ENCODE measurements at places on chromosomes 5 and 9.

GRCh38 chr9:97479496-97480159 lies 21.8 kb upstream of the TMOD1 start:
- DNase-seq = no peak

GRCh38 chr5:24525414-24525813 lies 119.4 kb downstream of the CDH10 start:
- DNase-seq = no peak

GRCh38 chr9:123407217-123407851 lies 51.3 kb downstream of the CRB2 start:
- DNase-seq = no peak

DNA sequence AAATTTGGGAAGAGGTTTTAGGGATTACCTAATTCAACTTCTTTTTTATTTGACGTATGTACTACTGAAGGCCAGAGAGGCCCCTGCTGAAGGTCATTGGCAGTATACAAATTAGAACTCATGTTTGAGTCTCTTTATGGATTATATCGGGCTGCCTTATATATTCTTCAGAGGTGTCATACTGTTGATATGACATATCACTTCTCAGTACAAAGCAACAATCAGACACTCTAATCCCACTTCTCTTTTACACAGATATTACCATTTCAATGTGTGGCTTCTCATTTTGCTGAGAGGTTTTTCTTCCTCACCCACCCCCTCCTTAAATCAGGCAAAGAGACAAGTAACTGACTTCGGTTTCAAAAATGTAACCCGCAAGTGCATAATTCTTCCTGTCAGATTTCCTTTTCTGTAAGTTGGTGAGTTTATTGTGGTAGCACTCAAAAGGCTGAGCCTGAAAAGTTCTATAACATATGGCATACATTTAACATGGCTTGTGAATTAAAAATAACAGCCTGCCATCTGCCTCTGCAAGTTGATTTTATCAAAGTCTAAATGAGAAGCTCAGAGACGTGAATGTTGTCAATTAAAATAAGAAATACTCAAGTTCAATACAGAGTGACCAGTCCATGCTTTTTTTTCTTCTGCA lies 163.6 kb upstream of the RORB start:
- DNase-seq = no peak

DNA sequence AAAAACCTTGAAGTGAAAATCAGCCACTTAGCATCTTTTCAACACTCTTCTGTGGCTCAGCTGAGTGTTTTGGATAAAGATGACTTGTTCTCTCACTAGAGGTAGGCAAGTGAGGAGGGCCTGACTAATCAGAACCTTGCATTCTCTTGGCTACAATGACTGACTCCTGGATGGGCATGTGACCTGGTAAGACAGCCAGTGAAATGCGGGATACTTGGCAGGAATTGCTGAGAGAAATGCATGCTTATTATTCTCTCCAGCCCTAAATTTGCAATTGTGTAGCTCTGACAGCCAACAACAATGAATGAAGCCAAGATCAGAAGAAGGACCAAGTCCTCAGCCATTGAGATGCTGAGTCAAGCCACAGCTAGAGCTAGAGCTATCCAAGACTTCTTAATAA lies 490.5 kb upstream of the ZNF608 start:
- no peak for DNase-seq

GRCh38 chr9:110443146-110443865 lies 105.6 kb upstream of the TXNDC8 start:
- no peak for DNase-seq

DNA sequence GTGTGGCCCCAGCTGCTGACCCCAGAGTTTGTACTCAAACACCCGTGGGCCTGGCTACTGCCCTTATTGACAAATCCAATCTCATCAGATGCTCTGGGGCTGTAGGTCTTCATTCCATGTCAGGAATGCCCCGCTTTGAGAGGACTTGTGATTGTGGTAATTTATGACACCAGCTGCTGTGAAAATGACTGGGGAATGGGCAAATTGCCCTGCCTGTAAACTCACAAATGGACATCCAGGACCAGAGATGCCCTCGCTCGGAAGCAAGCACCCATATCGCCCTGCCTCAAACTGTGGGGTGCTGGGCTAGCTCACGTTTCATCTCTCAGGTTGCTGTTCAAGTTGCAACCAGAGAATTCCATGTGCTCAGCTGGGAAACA lies 225.9 kb upstream of the MAP3K1 start:
- no peak for DNase-seq
